Fibroblast of lung (primary cell): ENCODE measurements at places on chromosomes 12 and 14.

DNA sequence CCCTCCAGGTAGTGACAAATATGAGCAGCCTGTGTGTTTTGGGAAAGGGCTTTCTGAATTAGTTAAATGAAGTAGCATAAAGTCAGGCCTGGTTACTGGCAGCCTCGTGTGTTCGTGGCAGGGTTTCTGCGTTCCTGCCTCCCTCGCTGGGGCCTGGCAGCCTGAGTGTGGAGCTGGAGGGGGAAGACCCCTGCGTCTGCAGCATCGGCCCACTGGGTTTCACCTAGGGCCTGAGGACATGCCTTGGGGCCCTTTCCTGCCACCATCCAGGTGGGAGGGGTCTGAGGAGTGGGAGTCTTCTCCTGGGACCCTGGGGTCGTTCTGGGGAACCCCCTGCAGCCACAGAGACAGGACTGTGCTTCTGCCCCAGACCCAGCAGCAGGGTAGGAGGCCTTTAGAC, 20.4 kb upstream of the AMN start:
- no peak for DNase-seq

- no peak for DNase-seq
Observed at GRCh38 chr12:69896653-69897381, 71.8 kb downstream of the MYRFL start.

DNA sequence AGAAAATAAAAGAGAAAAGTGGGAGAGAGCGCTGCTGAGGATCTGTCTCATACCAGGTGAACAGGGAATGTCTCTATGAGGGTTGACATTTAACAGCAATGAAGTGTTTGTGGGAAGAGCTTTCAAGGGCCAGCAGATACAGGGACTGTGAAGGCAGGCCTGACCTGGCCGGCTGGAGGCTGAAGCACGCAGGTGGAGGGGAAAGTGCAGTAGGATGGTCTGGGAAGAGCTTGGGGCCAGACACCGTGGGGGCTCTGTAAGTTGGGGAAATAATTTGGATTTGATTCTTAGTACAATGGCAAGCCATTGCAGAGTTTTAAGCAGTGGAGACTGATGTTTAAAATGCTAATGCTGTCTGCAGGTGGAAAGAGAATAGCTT, 23.8 kb upstream of the DHRS2 start:
- DNase-seq = no peak

- no peak for DNase-seq
Observed at GRCh38 chr14:95681153-95681552, 5.1 kb upstream of the TCL1B start.

DNA sequence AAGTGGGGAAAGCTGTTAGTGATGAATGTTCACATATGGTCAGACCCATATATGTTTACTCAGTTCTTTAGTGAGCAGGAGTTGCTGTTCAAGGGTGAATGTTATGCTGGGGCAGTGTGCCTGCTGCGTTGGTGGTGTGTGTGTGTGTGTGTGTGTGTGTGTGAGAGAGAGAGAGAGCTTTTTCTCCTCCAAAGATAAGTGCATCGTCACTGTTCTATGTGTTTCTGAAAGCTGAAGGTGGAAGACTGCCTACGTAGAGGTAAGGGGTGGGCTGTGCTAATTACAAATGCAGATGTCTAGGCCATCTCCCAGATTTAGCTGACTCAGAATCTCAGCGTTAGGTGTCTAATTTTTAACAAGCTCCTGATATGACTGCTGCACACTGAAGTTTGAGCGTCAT, 10.5 kb downstream of the GABARAPL1 start:
- DNase-seq = no peak

- no peak for DNase-seq
Observed at GRCh38 chr14:101920271-101920670, 44.1 kb upstream of the DYNC1H1 start.
